ENCODE measurements at places on chromosomes 1 and 21.
A peak's percentile ranks its signal among the peaks of the same experiment; 100 is the strongest.

DNA sequence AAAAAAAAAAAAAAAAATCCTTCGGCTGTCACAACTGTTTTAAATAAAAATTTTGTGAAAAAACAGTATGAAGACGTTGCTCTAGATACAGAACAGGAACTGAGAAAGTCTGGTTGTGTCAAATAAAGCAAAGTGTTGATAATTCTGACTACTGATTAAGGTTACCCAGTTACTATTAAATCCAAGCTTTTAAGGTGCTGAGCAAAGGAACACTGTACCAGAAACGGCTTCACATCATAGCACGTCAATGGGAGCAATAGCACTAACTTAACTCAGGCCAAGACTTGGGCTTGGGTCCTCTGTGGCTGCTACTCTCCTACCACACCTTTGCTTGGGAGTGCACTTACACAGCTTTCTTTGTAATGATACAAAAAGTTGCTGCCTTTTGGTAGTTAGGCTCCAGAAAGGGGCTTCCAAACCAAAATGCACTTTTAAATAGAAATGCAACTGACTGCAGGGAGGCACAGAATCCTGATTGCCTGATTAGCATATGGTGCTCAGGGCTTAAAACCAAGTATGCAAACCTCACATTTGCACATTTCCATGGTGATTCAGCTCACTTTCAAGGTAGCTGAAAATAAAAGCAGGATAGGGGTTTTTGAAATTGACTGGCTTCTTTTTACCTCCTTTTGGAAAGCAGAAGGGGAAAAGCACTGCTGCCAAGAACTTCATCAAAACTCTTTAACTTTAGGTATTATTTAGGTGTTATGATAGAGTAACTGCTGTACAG, 6.3 kb downstream of the MCL1 start:
- no peak for DNase-seq

GRCh38 chr21:27426196-27426595, 459.3 kb upstream of the ADAMTS5 start:
- DNase-seq = no peak

DNA sequence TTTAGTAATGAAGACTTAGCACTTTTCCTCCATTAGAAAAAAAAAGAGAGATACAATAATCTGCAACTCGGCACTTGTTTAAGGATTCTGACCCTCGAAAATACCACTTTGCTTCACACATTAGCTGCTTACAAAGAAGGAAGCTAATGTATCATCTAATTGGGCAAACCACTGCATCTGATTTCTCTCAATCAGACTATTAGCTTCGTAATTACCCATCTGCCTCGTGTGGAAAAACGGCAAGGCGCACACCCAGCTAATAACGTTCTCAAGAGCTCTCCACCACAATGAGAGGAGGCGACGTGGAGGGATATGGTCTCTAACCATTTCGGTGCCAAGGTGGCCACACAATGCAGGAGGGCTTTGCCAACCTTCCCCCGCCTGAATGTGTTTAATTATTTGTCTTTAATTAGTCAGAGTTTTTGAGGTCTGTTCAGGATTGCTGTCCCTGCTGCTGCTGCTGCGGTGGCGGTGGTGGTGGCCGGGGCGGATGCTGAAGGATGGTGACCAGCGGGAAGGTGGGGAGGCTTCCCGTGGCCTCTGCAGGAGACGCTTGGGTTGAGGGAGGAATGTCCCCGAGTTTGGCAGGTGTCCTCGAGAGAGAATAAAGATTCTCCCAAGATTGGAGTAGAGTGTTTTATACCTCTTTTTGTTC, 374.5 kb downstream of the RPS6KC1 start:
- DNase-seq = no peak

DNA sequence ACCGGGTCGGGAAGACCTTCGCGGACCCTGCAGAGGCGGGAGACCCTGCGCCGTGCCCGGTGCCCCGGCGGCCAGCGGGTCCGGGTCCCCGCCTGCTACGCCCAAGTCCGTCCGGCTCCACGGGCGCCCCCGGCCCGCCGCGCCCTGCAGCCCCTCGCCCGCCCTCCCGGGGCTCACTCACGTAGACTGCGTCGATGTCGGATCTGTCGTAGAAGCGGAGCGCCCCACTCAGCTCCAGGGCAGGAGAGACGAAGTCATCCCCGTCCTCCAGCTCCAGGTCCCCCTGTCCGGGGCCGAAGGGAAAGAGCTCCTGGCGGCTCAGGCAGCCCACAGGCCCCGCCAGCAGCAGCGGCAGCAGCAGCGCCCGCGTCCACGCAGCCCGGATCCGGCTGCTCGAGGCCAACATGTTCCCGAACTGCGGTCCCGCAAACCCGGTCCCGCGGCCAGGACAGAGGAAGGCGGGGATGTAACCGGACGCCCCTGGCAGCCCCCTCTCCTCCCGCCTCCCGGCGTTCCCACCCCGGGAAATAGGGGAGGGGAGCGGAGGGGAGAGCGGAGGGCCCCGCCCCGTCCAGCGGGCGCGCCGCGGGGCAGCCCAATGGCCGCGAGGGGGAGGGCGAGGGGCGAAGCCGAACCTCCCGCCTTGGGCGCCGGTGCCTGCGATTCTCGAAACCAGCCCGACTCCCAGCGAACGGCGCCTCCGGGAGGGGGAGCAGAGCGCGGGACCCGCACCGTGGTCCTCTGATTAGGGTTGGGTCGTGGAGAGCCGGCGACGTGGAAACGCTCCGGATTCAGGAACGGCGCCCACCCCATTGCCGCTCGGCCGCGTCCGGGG, at the start of gene NID1:
NID1 (minus strand) TSS at position 417 of the 835 bp plus-strand sequence; CDS start at position 406, 11 bp downstream.
- DNase-seq = peak; percentile 81

- peak; percentile 87 for DNase-seq
These were observed 14.1 kb downstream of the INPP5B start for GRCh38 chr1:37932759-37933158.

GRCh38 chr1:155979597-155980343, 1.4 kb upstream of the ARHGEF2 start:
- DNase-seq = no peak

- DNase-seq = peak; percentile 8
These were observed 178.5 kb upstream of the DEPDC1 start for GRCh38 chr1:68675336-68675735.

DNA sequence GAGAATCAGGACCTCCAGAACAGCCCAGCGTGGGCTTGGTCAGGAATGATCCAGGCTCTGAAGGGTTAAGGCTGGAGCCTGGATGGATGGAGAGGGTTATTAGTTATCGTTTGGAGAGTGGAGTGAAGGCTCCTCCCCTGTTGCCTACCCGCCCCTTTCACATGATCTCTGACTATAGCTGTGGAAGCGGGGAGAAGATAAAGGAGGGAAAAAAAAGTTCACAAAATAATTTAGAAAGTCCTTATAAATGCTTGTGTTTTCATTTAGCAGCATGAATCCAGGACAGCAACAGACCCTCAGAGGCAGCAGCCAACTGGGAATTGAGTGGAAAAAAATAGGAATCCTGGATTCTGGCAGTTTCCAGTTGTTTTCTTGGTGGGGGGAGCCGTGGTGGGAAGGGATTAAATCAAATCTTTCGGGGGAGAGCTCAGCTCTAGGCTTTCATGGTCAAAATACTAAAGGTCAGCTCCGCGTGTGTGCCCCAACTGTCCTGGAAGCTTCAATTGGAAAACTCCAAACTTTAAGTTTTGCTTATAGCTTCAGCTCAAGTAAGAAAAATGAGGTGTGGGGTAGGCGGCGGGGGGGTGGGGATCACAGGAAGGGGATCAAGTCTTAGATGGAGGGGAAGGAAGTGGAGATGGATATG, 595 bp upstream of the DDR2 start:
- DNase-seq = peak; percentile 81

DNA sequence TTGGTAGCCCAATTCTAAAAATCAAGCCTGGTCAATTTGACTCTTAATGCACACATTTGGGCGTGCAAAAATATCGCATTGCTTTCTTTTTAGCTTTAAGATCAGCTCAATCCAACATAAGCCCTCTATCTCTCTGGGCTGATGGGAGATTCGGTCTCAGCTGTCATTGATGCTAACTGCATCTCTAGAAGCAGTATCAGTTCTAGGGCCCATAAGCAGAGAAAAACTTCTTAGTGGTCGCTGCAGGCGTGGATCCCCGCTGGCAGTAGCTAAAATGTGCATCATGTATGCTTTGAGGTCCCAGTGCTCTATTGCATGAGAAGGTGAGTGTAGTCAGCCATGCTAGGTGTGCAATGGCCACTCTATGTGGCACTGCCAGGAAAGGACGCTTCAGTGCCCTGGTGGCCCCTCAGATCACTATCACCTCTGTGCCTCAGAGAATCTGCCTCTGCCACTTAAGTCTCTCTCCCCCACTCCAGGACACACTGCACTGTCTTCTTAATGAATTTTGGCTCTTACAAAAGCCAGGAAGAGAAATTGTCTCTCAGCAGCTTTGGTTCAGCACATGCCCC, 79.7 kb upstream of the GADD45A start:
- DNase-seq = no peak

DNA sequence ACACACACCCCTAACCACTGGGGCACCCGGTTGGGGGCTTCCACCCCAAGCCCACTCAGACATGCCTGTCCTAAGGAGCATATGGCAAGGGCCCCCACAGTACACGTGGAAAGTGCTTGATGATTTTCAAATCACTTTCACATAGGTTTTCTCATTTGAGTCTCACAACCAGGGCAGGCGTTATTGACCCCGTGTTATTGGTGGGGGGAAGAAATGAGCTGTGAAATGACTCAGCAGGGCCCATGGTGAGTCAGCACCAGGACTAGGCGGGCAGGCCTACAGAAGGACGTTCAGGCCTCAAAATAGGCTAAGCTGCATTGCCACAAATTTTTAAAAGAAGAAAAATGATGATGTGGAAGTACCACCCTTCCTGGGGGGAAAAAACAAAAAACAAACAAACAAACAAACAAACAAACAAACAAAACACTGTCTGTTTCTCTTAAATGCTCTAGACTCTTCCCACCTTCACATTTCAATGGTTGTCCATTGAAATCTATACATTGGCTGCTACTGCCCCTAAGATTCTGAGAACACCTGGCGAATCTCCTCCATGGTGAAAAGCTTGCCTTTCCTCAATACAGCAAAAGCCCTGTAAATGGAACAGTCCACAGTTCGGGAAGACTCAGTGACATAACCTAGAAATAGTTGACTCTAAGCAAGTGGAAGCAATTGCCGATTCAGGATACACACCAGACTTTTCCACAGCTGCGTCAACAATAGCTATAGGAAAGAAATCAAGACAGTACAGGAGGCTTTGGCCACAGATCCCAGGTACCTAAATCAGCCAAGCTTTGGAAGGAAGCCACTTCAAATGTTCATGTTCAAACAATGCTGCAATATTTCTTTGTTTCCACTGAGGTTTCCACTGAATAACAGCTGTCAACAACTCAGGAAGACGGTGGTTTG, 234.7 kb downstream of the TOMM20 start:
- DNase-seq = peak; percentile 87

DNA sequence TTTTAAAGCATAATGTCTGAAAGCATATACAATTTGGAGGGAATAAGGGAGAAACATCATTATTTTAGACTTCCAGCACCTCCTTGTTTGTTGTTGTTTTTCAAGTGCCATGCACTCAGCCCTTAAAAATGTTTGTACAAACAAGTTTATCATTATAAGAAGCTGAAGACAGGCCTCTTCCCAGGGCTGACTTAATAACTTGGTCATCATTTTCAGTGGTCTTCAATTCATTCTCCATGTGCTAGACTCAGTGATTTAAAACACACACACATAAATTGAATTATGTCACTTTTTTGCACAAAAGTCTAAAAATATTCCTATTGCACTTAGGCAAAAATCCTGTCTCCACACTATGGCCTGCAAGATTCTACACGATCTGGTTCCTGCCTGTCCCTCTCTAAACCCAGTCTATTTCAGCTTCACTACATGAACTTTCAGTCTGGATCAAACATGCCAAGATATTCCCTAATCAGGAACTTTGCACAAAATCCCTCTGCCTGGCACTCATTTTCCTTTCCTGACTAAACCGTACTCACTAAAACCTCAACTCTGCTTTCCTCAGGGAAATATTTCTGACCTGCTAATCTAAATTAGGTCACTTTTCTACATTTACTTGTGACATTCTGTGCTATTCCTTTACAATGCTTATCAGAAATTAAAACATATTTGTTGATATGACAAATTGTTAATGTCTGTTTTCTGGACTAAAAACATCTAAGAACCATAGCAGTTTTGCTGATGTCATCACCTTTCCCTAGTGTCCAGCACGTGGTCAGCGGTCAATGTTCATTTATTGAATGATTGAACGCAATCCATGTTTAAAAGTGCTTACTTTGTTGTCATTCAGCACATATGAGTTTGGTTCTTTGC, 14.8 kb upstream of the GBP5 start:
- DNase-seq = no peak

- DNase-seq = peak; percentile 96
These were observed 65.8 kb downstream of the AK5 start for GRCh38 chr1:77347646-77348045.

- no peak for DNase-seq
These were observed 18.8 kb downstream of the CEP350 start for GRCh38 chr1:179973198-179974110.

DNA sequence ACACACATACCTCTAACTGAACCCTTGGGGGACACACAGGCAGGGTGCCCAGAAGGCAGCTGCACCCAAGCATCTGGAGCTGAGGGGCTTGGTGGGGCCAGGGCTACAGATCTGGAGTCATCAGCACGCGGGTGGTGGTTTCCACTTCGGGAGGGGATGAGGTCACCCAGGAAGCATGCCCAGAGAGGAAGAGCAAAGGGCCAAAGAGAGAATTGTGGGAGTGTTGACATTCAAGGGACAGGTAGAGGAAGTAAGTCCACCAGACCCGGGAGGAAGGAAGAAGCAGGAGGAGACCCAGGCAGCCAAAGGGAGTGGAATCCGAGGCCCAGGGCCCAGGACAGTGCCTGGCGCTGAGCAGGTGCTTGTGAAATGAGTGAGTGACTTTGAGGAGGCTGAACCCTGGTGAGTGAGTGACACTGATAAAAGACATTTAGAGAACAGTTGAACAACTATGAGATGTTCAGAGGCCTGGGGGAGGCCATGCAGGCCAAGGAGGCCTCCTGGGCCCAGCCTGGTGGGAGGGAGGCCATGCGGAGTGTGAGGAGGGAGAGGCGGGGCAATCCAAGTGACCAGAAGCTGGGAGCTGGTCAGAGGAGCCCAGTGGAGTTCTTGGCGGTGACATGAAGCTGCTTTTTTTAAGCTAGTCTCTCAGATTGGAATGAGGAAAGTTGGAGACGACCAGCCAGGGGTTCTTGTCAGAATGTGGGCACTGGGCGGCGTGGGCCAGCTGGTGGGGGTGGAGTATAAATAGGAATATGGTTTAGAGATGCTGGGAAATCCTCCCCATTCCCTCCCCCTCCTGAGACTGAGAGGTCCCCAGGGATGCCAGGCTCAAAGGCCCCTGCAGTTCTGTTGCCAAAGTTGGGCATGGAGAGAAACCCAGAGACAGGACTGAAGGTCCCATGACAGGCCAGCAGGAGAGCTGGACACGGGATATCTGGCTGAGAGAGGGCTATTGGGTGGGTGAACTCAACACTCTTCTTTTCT, 7.9 kb downstream of the CDK18 start:
- DNase-seq = no peak

- peak; percentile 65 for DNase-seq
These were observed 46.4 kb upstream of the CSF1 start for GRCh38 chr1:109864047-109864822.

- DNase-seq = no peak
These were observed 58.9 kb upstream of the ARTN start for GRCh38 chr1:43874716-43875115.

GRCh38 chr1:239558991-239559390, 172.6 kb downstream of the CHRM3 start:
- DNase-seq = no peak

Data from fibroblast of mammary gland (primary cell).